ENCODE measurements at places on chromosomes 2 and 18.

- DNase-seq = no peak
These were observed 20.1 kb downstream of the OTOF start for GRCh38 chr2:26457695-26458364.

DNA sequence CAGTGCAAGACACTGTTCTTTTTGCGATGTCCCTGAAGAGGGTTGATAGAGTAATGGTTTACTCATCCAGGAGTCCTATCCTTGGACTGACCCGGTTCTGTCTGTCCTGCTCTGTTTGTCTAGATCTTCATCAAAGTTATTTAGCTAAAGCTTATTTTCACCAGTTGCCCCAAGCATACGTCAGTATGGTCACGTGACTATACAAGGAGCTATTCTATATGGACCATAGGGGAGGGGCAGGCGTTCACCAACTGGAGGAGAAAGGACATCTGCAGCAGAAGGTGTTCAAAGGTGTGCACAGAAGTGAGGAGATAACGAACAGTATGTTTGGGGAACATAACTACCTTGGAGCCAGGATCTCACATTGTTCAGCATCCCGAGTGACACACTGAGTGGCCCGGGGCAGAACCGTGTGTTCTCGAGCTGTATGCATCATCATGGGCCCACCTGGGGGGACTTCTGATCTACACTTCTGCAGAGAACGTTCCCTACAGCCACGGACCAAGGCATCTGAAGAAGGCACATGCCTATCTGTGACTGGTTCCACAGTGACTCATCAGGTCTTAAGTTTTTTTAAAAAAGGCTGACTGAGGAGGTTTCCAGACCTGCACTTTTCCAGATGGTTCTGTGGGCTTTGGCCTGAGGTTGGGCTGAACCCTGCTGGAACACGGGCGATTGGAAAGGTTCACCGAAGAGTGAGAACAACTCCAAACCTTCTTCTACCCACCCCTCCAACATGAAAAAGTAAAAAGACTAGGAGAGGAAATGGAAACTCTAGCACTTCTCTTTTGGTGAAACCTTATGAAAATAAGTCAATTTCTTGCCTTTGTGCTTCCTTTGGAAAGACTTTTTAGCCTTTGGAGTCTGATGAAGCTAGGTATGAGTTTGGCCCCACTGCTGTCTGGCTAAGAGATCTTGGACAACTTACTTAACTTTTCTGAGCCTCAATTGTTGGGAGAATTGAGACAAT lies 68.6 kb upstream of the YWHAQ start:
- DNase-seq = no peak

DNA sequence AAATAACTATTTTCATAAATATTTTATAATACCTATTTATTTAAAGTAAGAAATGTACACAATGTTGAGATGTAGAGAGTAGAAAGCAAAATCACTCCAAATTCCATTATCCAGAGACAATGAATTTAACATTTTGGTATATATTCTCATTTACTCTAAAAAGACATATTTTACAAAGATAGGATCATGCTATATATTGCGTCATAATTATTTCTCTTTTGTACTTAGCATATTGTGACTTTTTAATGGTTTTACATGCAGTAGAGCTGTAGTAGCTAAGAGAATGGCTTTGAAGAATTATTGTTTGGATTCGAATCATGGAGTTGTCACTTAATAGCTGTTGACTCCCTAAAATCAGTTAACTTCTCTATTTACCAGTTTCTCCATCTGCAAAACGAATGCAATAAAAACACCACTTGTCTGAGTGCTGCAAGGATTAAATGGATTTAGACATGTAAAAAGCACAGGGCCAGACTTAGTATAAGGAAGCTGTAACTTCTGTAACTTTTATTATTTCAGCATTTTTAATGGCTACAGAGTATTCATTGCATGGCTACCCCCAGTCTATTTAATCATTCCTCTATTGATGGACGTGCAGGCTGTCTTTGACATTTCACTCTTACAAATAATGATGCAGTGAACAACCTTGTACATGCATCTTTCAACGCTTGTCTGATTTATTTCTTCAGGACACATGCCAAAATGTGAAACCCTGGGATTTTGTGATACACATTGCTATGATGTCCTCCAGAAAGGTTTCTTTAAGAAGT lies 33.2 kb downstream of the KCNS3 start:
- no peak for DNase-seq

DNA sequence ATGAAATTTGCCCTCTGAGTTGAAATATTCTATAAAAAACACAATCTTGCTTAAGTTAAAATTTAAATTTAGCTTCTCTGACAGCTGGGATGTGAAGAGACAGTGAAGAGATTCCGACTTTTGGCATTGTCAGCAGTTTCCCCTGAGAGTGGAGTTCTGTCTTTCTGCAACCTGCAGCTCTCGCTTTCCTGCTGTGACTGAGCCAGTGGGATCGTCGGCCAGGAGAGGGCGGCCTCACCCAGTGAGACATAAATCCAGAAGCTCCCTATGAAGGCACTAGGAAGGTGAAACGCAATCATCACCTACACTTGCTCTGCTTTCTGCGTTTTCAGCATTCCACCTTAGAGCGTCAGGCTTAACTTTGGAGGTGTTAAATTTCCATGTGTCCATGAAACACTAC lies 75.4 kb upstream of the HNMT start:
- no peak for DNase-seq

GRCh38 chr2:143263066-143263625 lies 133.9 kb downstream of the ARHGAP15 start:
- no peak for DNase-seq

DNA sequence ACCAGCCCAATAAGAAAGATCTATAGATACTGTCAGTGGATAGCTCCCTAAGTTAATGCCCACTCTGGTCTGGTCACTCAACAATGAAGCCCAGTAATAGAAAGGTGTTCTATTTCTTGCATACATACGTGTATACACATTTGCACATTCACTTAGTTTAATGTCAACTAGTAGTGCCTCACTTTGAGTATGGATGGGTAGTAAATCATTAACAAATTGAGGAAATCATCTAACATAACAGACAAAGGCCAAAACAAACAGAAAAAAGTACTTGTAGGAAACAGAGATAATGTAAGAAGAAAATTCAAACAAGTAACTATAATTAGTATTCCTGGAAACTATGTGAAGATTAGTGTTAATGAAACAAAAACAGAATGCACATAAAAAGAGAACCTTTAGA lies 13.3 kb upstream of the CCDC195 start:
- DNase-seq = no peak

GRCh38 chr2:23550553-23550952 lies 165.6 kb downstream of the KLHL29 start:
- DNase-seq = no peak

DNA sequence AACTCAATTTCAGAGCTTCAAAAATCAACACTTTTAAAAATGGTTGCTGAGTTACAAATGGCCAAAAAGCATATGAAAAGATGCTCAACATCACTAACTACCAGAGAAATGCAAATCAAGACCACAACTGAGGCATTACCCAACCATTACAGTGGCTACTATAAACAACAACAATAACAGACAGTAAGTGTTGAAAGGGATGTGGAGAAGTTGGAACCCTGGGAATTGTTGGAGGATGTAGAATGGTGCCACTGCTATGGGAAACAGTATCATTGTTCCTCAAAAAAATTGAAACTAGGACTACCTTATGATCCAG lies 173.3 kb upstream of the SPRED2 start:
- no peak for DNase-seq

GRCh38 chr2:134399096-134399495 lies 145.2 kb downstream of the MGAT5 start:
- no peak for DNase-seq

- no peak for DNase-seq
These were observed 308.6 kb downstream of the TGIF1 start for GRCh38 chr18:3758531-3758930.

GRCh38 chr18:44036501-44036900 lies 644.2 kb upstream of the SETBP1 start:
- no peak for DNase-seq

- DNase-seq = no peak
These were observed 15.9 kb downstream of the GALNT3 start for GRCh38 chr2:165778187-165778556.

GRCh38 chr18:38801640-38802039 lies 1236.0 kb upstream of the CELF4 start:
- DNase-seq = no peak

DNA sequence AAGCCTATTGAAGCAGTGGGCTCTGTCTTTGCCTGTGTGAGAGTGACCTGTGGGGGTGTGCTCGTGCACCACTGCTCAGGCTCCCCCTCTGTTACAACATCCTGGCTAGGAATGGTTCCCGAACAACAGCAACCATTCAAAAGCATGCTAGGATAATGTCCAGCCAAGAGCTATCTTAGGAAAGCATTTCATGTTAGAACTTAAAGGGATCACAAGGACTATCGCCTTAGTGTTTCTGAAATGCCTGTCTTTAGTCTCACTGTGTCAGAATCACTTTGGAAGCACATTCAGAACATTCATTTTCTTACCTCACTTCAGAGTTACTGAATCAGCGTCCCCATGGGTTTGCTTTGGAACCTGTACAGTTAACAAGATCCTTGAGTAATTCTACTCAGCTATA lies 134.9 kb upstream of the DSEL start:
- no peak for DNase-seq

- DNase-seq = no peak
These were observed 15.7 kb downstream of the PRELID3A start for GRCh38 chr18:12423393-12423792.

- no peak for DNase-seq
These were observed 1010.9 kb upstream of the NXPH2 start for GRCh38 chr2:139790807-139791752.

- no peak for DNase-seq
These were observed 52.5 kb downstream of the RHOB start for GRCh38 chr2:20499387-20499786.

DNA sequence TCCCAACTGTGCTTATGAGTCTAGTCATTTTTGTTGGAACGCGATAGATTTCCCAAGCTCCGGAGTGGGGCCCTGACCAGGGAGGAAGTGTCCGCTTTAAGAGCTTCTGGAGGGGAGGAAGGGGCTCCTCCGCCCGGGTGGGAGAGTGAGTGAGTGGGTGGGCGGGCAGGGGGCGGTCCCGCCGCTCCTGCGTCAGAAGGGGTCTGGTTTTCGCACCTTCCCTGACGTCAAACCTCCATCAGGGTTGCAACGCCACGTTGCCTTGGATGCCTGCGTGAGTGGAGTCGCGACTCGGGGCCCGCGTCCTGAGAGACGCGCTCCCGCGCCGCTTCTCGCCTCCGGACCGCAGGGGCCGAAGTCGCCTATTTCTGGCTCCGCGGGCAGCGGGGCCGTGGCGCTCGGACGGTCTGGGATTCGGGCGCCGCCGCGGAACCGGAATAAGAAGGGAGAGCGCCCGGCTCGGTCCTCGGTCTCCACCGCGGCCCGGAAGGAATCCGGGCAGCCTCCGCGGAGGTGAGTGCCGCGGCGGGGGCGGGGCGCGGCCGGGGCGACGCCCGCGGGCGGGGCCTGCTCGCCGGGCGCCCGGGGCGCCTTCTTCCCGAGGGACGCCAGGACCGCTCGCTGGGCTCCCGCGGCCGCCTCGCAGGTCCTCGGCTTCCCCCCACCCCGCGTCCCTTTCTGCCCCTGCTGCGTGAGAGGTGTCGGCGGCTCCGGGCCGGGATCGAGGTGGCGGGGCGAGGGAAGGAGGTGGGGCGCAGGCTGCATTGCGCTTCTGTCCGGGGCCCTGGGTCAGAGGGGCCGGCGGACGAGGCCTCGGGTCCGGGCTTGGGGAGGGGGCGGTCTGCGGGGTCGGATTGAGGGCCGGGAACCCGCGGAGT lies at the start of gene ZDBF2:
ZDBF2 (plus strand) TSS at position 230 of the 878 bp plus-strand sequence. CDS start 7,187 bp downstream, outside the sequence.
- DNase-seq = peak; percentile 9

- DNase-seq = no peak
These were observed 86.6 kb upstream of the PGAP1 start for GRCh38 chr2:197013098-197013497.

DNA sequence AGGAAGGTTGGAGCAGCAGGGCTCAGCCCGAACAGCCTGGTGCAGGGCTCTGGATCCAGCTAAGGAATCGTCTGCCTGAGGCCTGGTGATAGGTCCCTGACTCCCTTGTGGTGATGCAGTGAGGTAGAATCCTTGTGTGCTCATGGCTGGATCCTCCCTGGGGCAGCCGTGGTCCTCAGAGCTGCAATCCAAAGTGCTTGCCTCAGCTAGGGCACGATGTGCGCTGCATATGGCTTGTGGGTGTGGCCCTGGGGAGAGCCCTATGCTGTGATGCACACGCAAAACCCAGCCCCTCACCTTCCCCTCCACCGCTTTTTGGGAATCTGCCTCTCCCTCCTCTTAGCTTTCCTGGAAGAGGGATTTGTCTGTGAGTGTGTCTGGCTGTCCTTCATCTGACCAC lies 142.2 kb downstream of the DYSF start:
- DNase-seq = no peak

GRCh38 chr2:88831071-88831791 lies 139.8 kb downstream of the RPIA start:
- no peak for DNase-seq

DNA sequence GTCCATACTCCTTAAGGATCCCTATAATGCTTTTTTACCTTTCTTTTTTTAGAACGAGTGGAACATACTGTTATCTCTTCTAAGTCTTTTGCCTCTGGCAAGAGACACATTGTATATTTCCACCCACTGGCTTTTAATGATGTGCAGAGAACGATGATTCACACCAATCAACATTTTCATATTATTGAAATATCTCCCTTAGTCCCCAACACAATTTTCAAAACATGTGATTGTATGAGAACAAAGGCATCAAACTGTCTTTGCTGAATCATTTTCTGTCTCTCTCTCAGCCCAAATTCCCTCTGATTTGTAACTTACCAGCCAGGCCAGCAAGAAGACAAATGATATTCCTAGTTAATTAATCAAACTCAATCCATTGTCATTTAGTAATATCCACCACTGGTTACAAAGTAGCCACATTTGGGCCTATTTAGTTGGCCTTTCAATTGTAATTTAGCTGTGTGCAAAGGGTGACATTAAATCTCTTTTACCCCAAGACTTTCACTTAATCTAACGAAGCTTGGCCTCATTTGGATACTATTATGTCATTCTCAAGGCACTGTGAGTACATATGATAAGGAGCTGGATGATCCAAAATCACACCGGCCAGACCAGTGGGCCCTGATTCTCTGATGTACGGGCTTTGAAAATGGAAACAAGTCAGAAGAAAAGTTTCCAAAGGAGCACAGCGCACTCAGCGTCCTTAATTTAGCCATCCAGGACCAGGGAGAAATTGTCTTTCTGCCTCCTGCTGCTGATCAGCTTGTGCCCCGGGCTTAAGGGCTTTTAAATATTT lies 185.1 kb downstream of the SCG2 start:
- no peak for DNase-seq

- DNase-seq = no peak
These were observed 672.8 kb upstream of the ID2 start for GRCh38 chr2:8009010-8009597.

All from stimulated activated CD4-positive, alpha-beta T cell treated with anti-CD3 and anti-CD28 coated beads, Interleukin-1b, Interleukin-23, amount 100 ng/mL, for 24 hours (primary cell).